ENCODE measurements at places on chromosomes 12 and 14.

DNA sequence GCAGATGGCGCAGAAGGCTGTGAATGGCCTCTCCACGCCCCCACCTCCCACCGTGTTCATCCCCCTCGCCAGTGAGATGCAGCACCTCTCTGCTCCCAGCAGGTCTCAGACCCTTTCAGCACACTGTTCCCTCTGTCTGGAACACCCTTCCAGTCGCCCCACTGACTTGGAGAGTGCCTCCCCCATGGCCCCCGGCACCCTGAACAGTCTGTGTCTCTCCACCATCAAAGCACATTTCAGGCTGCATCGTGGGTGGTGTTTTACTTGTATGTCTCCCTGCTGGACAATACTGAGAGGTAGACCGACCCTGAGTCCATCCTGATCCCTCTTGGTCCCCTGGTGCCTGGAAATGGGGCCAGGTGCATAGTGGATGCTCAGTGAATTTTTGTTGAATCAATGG lies 34.9 kb downstream of the CACNA2D4 start:
- DNase-seq = no peak

DNA sequence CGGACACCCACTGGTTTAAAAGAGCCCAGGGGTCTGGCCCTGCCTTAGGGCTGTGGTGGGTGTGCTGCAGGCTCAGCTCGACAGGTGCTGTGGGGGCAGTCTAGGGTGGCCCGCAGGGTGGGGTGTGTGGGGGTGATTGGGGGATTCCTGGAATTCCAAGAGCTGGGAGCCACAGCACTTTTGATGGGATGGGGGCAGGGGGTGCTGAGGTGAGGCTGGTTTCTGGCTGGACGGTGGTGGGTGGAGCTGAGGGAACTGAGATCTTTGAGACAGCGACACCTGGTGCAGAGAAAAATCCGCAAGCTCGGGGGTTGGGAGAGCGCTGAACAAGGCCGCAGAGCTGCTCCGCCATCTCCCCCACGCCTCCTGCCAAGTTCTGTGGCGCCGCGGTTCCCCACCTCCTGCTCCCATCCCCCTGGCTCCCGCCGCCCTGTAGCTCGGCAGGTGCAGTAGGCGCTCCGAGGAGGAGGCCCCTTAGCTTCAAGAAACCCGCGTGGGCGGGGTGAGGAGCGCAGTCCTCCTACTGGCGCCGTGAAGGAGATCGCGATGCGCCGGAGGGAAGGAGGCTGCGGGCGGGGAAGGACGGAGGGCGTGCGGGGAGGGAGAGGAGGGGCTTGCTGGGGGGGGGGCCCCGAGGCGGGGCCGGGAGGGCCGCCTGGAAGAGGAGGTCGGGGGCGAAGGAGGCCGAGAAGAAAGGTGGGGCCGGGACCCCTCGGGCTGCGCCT lies 1.3 kb upstream of the TEDC1 start:
- DNase-seq = no peak

DNA sequence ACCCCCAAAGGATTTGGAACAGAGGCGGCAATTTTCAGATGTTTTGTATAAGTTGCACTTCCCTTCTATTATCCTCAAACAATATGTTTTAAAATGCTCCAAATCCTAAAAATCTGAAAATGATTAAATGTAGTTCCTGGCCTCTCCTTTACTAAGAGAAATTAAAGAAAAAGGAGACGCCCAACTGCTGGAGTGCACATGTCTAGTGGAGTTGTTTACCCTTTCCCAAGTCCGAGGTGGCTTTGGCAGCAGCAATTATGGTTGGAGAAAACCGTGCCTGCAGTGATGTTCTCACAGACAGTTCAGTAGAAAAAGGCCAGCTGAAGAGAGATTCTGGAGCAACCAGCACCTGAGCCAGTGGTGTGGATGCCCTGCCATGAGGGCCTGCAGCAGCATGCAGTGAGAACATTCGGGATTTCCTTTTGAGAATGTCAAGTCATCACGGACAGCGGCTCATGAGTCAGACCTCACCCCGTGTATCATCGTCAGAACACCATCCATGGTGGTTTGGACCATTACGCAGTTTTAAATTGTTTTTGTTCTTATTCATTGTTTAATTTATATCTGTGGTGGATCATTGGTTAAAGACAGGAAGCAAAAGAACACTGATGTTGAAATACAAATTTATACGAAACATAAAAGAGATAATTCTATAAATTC lies 179.0 kb upstream of the KRR1 start:
- DNase-seq = peak; percentile 91

DNA sequence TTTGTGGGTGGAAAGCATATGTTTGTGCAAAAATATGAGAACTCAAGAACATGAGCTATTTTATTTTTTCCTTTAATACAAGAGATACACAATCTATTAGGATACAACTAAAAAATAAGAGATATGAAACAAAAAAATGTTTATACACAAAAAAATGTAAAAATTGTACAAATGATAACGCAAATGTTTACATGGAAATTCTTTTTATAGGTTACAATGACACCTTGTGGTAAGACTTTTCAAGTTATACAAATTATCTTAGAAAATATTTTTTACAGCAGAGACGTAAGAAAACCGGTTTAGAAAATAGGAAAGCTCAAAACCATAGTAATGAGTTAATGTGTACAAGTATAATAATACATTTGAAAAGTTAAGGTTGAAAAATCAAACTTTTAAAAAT lies 25.5 kb downstream of the CEP83 start:
- no peak for DNase-seq

- no peak for DNase-seq
Observed at GRCh38 chr12:21651821-21652220, 5.8 kb downstream of the LDHB start.

DNA sequence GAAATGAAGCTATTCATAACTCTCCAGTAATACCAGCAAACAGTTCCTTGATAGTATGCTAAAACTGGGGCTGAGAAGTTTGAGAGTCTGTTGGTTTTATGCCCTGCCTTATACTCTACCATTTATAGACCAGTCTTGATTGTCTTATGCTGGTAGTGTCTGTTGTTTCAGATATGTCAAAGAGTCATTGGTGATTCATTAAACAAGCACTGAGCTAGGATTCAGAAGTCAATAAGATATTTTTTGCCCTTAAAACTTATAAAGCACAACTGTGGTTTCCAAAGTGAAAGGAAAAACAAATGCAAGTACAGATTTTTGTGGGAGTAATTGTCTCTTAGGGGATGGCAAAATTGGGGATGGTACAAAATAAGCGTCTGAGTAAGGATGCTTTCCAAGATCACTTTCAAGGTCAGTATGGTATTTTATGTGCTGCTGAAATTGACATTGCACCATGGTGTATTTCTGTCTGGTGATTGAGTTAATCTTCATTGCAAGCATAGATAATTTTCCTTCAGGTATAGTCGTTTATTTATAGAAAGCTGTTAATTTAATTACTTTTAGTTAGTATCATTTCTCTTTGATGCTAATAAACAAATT lies 289.5 kb upstream of the E2F7 start:
- DNase-seq = no peak

DNA sequence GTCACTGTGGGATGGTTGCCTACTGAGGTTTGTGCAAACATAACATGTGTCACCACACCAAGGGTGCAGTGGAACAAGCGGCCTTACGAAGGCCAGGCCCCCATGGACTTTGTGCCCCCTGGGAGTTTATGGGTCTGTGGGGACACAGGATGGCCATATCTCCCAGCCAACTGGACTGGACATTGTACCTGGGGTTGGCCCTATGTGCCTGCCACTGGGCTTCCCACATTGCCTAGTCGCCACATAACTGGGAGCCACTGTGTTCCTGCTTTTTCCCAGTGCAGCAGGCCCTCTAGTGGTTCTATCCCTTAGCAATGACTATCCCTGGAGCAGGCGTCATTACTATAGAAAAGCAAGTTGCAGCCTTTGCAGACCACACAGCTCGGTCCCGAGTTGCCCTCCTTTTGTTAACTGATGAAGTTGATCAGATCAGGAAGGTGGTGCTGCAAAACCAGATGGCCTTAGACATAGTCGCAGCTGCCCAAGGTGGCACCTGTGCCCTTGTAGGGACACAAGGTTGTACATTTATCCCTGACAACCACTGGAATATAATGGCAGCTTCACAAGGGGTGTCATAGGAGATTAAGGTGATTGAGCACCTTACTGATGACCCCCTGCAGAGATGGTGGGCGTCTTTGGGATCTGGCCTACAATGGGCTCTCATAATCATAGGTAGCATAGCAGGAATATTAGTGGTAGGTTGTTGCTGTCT lies 15.2 kb upstream of the RNASE12 start:
- no peak for DNase-seq

DNA sequence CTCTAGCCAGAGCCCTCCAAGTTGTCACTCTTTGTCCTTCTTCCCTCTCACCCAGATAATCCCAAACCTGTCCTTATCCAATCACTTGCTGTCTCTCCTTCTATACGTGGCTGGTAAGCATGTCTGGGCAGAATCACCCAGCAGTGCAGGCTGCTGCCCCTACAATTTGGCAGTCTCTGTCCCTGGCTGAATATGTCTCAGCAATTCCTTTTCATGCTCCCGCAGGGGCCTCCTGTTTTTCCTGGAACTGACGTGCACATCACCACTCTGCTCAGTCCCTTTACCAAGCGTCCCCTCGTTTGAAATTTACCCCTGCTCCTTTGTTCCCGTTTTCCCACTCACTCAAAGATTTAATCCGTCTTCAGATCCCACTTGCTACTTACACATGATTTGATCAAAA lies 80.0 kb downstream of the ST8SIA1 start:
- no peak for DNase-seq

- peak; percentile 97 for DNase-seq
Observed at GRCh38 chr14:93965287-93965821, 11.0 kb downstream of the ASB2 start.

DNA sequence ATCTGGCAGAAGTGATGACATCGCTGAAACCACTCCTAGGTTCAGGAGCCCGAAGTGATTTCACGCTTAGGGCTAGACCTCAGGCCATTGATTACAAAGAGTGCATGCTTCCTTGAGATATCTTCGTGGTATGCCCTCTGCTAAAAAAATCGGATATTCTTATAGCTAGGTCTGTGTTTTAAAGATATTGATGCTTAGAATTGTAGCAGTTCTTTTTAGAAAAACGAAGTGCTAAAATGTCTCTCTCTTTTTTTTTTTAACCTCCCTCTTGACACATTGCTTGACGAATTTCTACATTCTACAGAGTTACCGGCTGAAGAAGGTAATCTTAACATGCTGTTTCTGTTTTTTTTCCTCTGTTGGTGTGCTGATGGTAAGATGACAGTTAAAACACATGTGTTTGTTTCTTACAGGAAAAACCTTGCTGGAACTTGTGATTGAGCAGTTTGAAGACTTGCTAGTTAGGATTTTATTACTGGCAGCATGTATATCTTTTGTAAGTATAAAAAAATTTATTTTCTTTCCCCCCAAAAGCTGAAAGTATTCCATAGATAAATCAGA lies 1.3 kb downstream of the ATP2A2 start:
- no peak for DNase-seq

GRCh38 chr12:6899837-6900519 lies 4.6 kb upstream of the LRRC23 start:
- no peak for DNase-seq

DNA sequence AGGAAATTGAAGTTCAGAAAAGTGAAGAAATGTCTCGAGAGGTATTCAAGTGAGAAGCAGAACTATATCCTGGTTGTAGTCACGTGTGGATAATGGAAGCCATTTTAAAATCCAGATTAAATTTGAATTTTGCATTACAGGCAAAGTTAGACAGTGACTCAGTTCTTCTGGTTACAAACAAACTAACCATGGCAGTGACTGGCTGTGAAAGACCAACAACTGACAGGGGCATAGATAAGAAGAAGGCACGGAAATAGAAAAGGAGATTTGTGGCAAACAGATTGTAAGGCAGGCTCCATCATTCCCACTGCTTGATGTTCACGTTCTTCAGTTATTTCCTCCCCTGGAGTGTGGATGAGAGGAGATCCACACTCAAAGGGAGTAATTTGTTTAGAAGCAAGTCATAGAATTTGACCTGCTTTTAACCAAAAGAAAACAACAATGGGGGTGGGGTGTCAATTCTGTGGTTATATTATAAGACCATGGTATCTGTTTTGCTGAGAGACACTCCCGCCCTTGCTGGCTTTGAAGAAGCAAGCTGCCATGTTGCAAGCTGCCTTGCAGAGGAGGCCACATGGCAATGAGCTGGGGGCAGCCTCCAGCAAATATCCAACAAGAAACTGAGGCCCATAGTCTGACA lies 795.3 kb downstream of the VRK1 start:
- no peak for DNase-seq

- no peak for DNase-seq
Observed at GRCh38 chr12:27273114-27273513, 29.0 kb downstream of the STK38L start.

- DNase-seq = no peak
Observed at GRCh38 chr12:15545334-15545733, 223.0 kb downstream of the PTPRO start.

- DNase-seq = no peak
Observed at GRCh38 chr12:76265424-76266180, 82.6 kb downstream of the BBS10 start.

DNA sequence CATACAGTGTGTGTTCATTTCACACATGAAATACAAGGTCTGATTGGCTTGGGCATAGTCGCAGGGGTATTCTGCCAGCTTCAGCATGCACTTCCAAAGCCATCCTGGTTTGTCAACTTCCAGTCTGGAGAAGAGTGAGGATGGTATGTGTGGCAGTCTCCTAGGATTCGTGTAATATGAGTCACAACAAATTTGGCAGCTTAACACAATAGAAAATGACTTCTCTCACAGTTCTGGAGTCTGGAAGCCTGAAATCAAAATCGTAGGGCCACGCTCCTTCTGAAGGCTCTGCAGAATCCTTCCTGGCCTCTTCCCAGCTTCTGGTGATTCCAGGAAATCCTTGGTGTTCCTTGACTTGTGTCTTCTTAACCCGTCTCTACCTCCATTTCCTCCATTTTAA lies 167.5 kb downstream of the PPM1H start:
- DNase-seq = no peak

GRCh38 chr14:89779707-89780106 lies 174.8 kb downstream of the EFCAB11 start:
- DNase-seq = no peak

- DNase-seq = peak; percentile 99
Observed at GRCh38 chr12:98418357-98419075, 96.9 kb upstream of the TMPO start.

- no peak for DNase-seq
Observed at GRCh38 chr12:68792952-68793351, 15.0 kb upstream of the MDM2 start.

DNA sequence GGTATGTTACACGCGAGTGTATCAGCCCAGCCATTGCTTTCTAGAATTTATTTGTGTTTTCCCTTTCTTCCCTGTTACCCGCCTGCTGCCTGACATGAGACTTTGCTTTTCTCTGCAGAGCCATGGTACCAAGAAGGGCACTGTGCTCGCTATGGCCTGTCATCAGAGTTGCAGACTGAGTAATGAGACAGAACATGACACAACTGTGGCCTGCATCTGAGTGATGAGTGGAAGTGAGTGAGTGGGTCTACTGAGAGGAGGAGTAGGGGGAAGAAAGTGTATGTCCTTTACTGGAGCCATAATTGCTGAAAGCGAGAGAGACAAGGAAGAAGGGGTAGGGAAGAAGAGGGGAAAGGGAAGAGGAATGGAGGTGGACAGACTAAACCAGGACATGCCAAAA lies 2.9 kb downstream of the RILPL1 start:
- no peak for DNase-seq

- DNase-seq = no peak
Observed at GRCh38 chr14:76951166-76951565, 77.3 kb downstream of the IRF2BPL start.
